ENCODE measurements at places on chromosomes 3 and 15. TPM values are rescaled to one million over a fixed set of nuclear protein-coding genes. Genes with fewer than 3 reads are reported as not detected.

SLC33A1 gene
- 26.6 TPM for total RNA-seq

KNG1 gene
- total RNA-seq, result not detected

LRRN1 gene
- 29.7 TPM for total RNA-seq

CCR8 gene
- total RNA-seq, result not detected

ARIH1 gene
- total RNA-seq, result 35.2 TPM

XCR1 gene
- total RNA-seq, result not detected

ACKR4 gene
- under 0.01 TPM for total RNA-seq

SLC24A5 gene
- total RNA-seq, result not detected

CD96 gene
- total RNA-seq, result 0.25 TPM

ANKRD34C gene
- total RNA-seq, result under 0.01 TPM

OR5H15 gene
- not detected for total RNA-seq

IL12A gene
- total RNA-seq, result 0.74 TPM

DOCK3 gene
- total RNA-seq, result 49.9 TPM

SLCO3A1 gene
- total RNA-seq, result 9.3 TPM

PODXL2 gene
- 178 TPM for total RNA-seq

MAPKAPK3 gene
- 4.2 TPM for total RNA-seq

CPLX3 gene
- total RNA-seq, result 0.49 TPM

ZWILCH gene
- total RNA-seq, result 31.2 TPM

PATL2 gene
- not detected for total RNA-seq

GRK7 gene
- total RNA-seq, result 0.25 TPM

DPPA4 gene
- total RNA-seq, result 0.98 TPM

CCDC39 gene
- total RNA-seq, result 0.49 TPM

POLQ gene
- 2.0 TPM for total RNA-seq

LMAN1L gene
- not detected for total RNA-seq

IGDCC3 gene
- total RNA-seq, result 9.8 TPM

SH2D7 gene
- total RNA-seq, result not detected

TTLL13 gene
- total RNA-seq, result under 0.01 TPM

SLC26A6 gene
- 3.2 TPM for total RNA-seq

SLC9C1 gene
- total RNA-seq, result 0.25 TPM
